ENCODE measurements at places on chromosomes 3 and 15. TPM values are rescaled to one million over a fixed set of nuclear protein-coding genes. Genes with fewer than 3 reads are reported as not detected.
A peak's percentile ranks its signal among the peaks of the same experiment; 100 is the strongest.

- no peak for DNase-seq
Observed at GRCh38 chr3:129063841-129064482, 3.4 kb downstream of the GP9 start.

GRCh38 chr3:186221760-186222378 is 113.0 kb upstream of the ETV5 start:
- DNase-seq: no peak

DNA sequence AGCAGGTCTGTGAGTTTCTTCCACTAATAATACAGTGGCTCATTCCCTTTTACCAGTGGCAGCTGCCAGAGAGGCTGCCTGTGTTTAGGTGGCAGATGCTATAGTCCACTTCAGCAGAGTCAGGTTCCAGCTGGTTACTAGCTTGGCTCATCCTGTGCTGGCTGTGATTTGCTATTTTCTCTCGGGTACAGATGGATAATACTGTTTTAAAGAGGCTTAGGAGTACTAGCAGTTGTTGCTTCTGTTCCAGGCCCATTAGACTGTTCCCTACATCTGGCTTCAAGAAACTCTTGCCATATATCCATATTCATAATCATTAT is 41.0 kb downstream of the ZNF609 start:
- DNase-seq: no peak

- DNase-seq: peak; percentile 56
Observed at GRCh38 chr3:122063908-122064307, 8.7 kb downstream of the CD86 start.

DNA sequence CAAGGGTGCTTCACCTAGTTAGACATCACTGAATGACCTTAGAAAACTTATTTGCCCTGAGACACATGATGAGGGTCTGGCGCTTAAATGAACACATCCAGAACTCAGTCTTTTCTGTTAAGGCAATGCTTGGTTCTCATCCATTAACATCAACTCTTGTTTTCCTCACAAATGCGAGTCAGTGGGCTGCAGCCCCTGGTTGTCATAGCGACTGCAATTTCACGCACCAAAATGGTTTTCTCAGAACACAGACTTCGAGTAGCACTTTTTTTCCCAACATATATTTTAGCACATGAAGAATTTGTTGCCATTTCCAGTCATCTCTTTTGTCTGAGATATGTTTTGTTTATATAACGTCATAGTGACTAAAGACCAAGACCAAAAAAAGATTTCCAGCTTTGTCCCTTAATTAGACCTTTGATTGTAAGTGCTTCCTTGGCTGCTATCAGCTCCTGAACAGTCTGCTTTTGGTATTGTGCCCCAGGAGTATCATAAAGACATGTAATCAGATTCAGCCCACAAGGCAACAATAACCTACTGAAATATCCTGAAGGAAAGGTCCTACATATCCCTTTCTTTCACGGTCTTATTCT is 68.5 kb downstream of the GPR176 start:
- DNase-seq: no peak

Gene KPNA1
- total RNA-seq: 73.1 TPM
